ENCODE measurements at places on chromosomes 7 and 10.

DNA sequence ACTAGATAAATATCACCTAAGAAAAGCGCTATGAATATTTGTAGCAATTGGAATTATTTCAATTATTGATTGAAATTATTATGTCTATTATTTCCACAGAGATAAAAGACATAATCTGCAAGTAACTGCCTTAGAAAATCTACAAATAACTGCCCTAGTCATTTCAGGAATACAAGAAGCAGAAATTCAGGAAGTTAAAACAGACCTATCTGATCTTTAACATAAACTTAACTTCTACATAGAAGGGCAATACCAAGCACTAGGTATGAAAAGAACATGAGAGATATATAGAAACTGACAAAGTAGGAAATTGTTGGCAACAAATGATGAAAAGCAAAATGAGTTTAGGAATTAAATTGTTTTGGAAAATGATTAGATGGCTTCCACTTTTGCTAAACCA is 31.8 kb upstream of the AKR1B10 start:
- DNase-seq, result no peak

DNA sequence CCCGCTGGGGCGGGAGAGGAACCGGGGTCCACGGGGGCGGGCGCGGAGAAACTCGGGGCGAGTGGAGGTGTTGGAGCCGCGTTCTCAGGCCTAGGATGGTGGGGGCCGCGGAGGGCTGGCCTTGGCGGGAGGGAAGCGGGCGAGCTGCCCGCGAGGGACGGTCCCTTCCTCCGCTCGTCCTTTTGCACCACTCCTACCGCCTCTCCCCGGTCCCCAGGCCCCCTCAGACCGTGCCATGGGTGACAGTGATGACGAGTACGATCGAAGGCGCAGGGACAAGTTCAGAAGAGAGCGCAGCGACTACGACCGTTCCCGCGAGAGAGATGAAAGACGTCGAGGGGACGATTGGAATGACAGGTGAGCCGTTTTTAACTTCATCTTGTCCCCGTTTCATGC is 451 bp downstream of the SRRT start:
- no peak for DNase-seq

DNA sequence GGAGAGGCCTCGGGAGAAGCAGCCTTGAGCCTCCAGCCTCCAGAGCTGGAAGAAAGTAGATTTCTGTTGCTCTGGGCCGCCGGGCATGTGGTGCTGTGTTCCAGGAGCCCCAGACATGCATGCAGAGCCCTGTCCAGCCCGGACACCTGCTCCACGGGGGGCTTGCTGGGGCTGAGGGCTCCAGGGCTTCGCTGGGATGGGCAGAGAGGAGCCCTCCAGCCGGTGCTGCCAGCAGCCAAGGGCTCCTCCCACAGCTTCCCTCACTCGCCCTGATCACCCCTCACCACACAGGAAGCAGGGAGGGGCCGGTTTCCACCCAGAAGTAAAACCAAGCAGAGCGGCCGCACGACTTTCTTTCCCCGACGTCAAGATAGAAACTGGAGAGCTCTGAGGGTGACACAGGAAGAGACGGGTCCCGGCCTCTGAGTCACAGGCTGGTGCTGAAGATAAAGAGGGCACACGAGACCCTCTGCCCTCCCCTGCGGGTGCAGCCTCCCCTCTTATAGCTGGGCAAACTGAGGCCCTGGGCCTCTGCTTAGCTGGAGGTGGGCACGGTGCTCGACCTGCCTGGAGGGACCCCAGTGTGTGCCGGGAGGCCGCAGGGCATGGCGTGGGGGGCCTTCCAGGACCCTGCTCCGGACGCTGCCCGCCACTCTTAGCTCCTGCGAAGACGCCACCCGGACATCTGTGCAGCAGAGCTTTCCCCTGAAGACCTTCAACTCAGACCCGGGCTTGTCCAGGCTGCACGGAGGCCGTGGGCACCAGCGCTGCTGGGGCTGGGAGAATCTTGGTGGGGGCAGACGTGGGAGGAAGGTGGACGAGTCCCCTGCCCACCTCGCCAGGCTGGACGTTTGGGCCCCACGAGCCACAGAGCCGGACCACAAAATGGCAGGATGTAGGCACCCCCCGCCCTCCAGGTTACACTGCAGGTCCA is 31.1 kb downstream of the ADAP1 start:
- peak; percentile 91 for DNase-seq

- DNase-seq, result no peak
These were observed 24.3 kb downstream of the PTPN12 start for GRCh38 chr7:77561352-77561751.

DNA sequence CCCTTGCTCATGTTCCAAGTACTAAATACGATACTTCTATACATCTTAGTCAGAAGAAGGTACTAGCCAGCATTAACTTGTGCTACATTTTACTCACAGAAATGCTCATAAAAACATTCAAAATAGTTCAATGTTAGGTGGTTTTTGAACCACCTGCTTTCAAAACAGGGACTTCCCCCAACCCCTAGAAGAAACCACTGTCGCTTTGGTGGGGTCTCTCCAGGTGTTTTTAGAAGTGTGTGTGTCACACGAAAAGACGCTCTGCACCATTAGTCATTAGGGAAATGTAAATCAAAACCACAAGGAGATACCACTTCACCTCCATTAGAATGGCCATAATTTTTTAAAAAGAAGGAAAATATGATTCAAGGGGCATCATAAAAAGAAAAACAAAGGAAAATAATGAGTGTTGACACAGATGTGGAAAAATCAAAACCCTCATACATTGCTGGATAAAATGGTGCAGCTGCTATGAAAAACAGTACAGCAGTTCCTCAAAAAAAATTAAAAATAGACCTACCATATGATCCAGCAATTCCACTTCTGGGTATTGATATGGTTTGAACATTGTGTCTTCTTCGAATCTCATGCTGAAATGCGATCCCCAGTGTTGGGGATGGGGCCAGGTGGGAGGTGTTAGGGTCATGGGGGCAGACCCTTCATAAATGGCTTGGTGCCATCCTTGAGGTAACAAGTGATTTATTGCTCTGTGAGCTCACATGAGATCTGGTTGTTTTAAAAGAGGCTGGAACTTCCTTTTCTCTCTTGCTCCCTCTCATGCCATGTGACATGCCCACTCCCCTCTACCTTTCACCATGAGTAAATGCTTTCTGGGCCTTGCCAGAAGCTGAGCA is 74.2 kb downstream of the MALSU1 start:
- DNase-seq, result peak; percentile 26

- no peak for DNase-seq
These were observed 1.2 kb downstream of the MLXIPL start for GRCh38 chr7:73622909-73623797.

DNA sequence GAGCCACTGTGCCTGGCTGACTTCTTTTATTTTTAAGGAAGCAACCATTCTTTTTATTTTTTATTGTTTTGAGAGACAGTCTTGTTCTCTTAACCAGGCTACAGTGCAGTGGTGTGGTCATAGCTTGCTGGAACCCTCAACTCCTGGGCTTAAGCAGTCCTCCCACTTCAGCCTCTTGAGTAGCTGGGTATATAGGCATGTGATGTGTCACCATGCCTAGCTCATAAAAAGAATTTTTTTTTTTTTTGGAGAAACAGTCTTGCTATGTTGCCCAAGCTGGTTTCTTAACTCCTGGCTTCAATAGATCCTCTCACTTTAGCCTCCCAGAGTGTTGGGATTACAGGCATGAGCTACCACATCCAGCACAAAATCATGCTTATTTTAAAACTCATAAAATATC is 5.8 kb downstream of the MCU start:
- no peak for DNase-seq
